ENCODE measurements at places on chromosomes 7 and 10.

GRCh38 chr7:153110606-153111005 is 351.1 kb downstream of the ACTR3B start:
- no peak for DNase-seq

GRCh38 chr7:45617166-45617565 is 43.0 kb downstream of the ADCY1 start:
- DNase-seq, result no peak

DNA sequence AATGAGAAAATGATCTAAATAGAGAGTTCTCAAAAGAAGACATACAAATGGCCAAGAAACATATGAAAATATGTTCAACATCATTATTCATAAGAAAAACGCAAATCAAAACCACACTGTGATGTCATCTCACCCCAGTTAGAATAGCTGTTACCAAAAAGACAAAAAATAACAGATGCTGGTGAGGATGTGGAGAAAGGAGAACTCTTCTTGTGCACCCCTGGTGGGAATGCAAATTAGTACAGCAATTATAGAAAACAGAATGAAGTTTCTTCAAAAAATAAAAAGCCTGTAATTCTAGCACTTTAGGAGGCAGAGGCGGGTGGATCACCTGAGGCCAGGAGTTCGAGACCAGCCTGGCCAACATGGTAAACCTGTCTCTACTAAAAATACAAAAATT is 199.3 kb downstream of the PARD3 start:
- DNase-seq, result no peak

GRCh38 chr10:14397066-14397465 is 66.3 kb upstream of the FRMD4A start:
- peak; percentile 89 for DNase-seq

- DNase-seq, result no peak
Observed at GRCh38 chr10:44312401-44312800, 72.5 kb downstream of the CXCL12 start.

- DNase-seq, result peak; percentile 68
Observed at GRCh38 chr7:17371671-17372524, 73.4 kb downstream of the AHR start.

- DNase-seq, result no peak
Observed at GRCh38 chr10:31321396-31321941, 2.5 kb downstream of the ZEB1 start.

DNA sequence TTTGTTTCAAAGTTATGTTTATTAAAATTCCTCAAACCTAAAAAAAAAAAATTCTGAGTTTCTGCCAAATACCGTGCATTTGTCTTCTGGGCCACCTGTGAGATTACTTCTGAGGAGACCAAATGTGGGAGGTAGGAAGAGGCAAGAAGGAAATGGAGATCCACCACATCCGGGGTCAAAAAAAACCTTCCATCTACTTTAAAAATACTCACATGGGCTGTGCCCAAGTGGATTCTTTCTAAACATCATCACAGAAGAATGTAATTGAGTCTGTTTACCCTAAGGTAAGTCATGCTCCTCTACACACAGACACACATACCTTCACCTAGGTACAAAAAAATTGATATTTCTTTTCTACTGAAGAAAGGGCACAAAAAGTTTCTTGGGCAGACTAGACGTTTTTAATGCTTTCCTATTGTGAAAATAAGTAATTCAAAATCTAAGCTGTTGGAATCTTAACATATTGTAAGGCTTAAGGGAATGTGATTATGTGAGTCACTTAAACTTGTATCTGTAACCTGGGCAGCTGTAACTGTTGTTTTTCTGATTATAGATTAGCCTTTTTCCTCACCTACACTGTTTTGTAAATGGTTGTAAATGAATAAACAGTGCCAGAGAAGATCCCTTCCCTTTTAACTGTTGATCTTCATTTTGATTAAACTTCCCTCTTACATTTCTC is 19.1 kb upstream of the SPOCK2 start:
- no peak for DNase-seq

GRCh38 chr7:155058896-155059295 is 11.2 kb upstream of the HTR5A start:
- DNase-seq, result no peak

DNA sequence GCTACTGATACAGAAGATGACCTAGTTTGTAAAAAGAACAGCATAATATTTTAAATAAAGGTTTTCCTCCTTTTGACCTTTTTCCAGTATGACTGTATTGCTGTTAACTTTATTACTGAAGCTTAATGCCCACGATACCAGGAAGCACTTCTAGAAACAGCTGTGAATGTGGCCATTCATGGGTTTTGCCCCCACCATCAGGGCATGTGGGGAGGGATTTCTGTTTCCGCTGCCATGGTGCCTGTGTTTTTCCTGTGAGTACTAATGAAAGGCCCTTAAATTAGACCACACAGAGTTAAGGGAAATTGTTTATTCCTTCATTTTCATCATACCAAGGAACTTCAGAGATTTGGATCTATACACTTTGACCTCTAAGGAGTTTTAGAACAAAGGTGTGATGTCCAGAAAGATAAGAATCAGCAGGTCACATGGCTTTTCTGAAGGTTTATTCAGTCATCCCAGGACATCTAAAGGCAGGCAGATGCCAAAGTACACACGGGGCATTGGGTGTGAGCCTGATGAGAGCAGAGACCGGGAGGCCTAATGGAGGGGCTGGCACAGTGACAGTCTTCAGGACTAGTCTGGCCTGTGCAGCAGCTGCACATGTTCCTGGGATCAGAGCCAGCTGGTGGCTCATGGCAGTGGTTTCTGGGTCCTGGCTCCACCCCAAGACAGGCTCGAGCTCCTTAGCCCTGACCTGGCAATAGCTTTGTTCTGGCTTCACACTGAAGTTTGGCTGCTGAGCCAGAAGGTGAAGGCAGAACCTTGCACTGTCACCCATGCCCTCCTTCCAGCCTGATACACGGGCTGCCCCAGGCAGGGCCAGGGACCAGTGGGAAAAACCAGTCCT is 190.9 kb downstream of the REEP3 start:
- DNase-seq, result peak; percentile 78

DNA sequence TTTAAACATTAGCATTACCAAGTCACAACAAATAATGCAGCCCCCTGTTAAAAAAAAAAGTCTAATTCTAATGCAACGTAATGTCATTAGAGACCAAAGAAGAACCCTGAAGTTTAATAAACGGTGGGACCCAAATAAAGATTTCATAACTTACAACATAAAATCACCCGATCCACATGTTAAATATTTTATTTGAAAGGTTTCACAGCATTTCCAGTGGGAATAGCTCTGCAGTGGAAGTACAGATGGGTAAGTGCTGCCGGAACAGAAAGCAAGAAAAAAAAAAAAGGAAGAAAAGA is 320.6 kb upstream of the ZMIZ1 start:
- DNase-seq, result no peak

DNA sequence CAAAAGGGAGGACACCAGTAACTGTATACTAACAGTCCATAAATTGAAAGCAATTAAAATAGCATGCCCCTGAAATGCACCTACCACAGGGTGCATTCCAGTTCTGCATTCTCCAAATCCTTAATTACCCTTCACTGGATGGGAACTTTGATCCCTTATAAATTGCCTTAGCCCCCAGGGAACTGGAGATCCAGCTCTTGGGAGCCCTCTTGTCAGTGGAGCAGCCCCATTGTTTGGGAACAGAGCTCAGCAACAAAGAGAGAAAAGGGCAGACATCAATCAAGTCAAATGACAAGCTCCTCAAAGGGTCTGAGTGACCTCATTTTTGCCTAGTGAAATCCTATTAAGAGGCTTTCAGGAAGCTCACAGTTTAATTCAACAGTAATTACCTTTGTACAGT is 472.6 kb downstream of the XPNPEP1 start:
- DNase-seq, result no peak

DNA sequence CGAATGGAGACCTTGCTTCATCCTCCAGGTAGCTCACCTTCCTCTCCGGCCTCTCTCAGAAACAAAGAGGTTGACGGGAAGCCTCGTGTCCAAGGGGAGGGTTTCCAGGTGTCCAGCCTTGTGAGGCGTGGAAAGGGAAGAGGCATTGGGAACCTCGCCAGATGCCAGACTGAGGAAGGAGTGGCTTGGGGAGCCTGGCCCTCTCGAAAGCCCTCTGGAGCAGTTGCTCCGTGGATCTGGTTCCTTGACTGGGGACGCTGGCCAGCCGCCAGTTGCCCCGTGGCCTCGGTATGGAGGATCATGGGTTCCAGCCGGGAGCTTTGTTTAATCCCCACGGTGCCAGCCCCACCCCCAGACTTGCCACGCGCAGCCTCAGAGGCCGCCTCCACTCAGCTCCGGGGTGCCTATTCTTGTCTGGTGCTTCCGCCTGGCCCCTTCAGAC is 30.3 kb upstream of the SUN1 start:
- no peak for DNase-seq

DNA sequence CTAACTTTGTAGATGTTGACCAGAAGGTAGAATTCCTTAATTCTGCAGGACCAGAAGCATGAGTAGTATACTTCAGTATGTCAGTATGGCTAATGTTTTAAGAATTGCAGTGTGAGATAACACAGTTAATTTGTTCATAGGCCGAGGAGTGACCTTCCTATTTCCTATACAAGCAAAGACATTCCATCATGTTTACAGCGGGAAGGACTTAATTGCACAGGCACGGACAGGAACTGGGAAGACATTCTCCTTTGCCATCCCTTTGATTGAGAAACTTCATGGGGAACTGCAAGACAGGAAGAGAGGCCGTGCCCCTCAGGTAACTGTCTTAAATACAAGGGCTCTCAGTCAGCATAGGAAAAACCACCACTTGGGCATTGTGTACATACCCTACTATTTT is 7.2 kb downstream of the DDX21 start:
- no peak for DNase-seq

GRCh38 chr10:71021402-71021801 is 133.0 kb upstream of the PCBD1 start:
- no peak for DNase-seq

GRCh38 chr7:94697035-94697974 is 41.4 kb upstream of the SGCE start:
- peak; percentile 80 for DNase-seq

- no peak for DNase-seq
Observed at GRCh38 chr10:62230344-62231121, 38.1 kb downstream of the RTKN2 start.

GRCh38 chr10:97858001-97858439 is 8.4 kb downstream of the GOLGA7B start:
- no peak for DNase-seq

DNA sequence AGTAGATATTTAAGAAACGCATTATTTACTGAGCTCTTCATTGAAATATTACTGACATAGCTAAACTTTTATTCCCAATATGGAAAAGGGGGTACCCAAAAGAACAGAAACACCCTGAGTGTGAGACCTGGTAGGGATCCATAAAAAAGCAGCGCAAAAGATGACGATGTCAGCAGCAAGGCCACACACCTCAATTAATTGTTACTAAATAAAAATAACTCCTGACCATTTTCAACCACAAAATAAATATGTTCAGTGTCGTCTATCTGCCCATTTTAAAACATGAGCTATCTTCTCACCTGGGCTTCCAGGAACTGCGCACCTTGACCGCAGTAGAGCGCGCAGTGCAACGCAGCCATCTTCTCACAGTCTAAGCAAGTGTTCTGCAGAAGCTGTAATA is 61.2 kb downstream of the GSAP start:
- no peak for DNase-seq

DNA sequence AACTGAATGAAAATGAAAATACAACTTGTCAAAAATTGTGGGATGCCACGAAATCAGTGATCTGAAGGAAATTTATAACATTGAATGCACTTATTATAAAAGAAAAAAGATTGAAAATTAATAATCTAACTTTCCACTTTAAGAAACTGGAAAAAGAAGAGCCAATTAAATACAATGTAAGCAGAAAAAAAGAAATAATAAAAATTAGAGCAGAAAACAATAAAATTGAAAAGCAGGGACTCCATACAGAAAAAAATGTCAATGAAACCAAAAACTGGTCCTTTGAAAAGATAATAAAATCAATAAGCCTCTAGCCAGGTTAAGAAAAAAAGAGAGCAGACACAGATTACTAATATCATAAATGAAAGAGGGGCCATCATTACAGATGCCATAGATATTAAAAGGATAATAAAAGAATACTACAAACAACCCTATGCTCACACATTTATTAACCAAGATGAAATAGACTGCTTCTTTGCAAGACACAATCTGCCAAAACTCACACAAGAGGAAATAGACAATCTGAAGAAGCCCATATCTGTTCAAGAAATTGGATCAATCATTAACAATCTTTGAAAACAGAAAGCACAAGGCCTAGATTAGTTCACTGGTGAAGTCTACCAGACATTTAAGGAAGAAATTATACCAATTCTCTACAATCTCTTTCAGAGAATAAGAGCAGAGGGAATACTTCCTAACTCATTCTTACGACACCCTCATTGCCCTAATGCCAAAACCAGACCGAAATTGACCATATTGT is 233.8 kb upstream of the NEBL start:
- no peak for DNase-seq

- no peak for DNase-seq
Observed at GRCh38 chr7:34275624-34276023, 370.3 kb downstream of the BMPER start.

DNA sequence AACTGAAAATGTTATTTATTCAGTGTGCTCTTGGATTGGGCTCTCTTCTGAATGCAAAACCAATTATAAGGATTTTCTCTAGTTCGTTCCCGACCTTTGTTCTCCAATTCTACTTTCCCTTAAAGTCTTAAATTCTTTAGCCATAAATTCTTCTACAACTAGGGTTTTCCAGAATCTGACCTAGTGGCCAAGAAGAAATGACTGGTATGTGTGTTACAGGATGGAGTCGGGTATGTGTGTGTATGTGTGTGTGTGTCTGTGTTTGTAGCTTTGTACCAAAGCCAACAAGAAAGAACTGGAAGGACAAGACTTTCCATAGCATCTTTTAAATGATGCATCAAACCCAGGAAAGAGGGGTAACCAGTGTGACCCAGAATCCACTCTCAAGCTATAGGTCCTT is 25.8 kb upstream of the LEP start:
- DNase-seq, result no peak

GRCh38 chr10:112967200-112967599 is 17.2 kb downstream of the TCF7L2 start:
- no peak for DNase-seq

- no peak for DNase-seq
Observed at GRCh38 chr10:118669020-118669791, 73.8 kb upstream of the PRLHR start.

- no peak for DNase-seq
Observed at GRCh38 chr7:125033506-125033905, 103.9 kb upstream of the POT1 start.

GRCh38 chr10:58475322-58476277 is 37.1 kb upstream of the BICC1 start:
- peak; percentile 61 for DNase-seq

DNA sequence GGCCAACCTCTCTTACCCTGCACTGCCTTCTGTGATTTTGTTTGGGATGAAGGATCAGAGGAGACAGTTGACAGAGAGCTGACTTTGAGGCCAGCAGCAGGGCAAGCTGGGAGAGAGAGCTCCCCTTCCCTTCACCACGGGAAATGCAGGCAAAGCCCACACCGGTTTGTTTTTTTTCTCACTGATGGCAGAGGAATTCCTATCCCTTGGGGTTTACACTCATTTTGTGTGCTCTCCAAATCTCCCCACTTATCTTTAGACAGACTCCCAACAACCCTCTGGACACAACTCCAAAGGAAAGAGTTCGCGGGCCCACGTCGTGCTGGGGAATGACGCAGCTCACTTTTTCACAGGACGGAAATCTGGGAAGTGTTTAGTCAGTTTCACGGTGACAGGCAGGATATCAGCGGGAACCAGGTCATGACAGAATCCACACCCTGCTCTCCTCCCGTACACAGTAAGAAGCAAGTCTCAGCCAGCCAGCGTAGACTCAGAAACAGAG is 68.3 kb upstream of the FAM171A1 start:
- DNase-seq, result peak; percentile 42
